Midbrain (tissue), 1 donor: ENCODE measurements at places on chromosomes 2 and 18.

DNA sequence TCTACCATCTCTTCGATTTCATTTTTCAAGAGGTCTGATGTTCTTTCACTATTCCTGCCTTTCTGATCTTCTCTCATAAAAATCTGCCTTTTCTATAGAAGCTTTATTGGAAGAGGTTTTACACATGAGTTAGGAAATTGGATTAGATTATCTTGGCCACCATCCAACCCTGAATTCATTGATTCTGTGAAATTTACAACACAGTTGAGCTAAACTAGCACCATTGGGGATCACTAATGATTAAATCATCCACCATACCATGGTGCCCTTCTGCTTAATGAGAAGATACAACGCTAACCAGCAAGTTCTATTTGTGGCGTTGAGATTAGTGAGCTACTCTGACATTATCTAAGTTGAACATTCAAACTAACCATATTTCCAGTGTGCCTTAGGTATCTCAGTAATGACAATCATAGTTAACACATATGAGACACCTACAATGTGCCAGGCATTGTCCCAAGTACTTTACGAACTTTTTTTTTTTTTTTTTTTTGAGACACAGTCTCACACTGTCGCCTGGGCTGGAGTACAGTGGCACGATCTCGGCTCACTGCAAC is 17.3 kb upstream of the LBH start:
- DNase-seq, result no peak

DNA sequence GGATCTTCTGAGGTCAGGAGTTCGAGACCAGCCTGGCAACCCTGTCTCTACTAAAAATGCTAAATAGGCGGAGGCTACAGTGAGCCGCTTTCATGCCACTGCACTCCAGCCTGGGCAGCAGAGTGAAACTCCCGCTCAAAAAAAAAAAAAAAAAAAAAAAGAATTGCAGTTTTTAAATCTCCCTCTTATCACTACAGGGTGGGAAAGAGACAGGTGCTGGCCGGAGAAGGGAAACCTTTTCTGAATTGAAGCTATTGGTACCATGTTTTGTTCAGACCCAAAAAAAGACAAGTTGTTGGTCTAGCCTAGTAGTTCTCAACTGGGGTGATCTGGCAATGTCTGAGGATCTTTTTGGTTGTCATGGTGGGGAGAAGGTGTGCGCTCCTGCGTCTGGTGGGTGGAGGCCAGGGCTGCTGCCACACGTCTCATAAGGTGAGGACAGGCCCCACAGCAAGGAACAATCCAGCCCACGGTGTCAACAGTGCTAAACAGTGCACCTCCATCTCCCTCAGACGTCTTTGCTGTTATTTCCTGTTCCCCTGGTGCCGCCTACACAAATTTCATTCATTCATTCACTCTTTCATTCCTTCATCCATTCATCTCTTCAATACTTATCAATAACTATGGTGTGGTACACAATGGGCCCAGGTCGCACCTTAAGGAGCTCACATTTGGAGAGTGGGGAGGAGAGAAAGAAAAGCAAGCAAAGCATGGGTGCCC is 28.8 kb upstream of the ODC1 start:
- DNase-seq, result no peak

GRCh38 chr18:23144640-23145039 is 9.4 kb downstream of the CABLES1 start:
- DNase-seq, result no peak

DNA sequence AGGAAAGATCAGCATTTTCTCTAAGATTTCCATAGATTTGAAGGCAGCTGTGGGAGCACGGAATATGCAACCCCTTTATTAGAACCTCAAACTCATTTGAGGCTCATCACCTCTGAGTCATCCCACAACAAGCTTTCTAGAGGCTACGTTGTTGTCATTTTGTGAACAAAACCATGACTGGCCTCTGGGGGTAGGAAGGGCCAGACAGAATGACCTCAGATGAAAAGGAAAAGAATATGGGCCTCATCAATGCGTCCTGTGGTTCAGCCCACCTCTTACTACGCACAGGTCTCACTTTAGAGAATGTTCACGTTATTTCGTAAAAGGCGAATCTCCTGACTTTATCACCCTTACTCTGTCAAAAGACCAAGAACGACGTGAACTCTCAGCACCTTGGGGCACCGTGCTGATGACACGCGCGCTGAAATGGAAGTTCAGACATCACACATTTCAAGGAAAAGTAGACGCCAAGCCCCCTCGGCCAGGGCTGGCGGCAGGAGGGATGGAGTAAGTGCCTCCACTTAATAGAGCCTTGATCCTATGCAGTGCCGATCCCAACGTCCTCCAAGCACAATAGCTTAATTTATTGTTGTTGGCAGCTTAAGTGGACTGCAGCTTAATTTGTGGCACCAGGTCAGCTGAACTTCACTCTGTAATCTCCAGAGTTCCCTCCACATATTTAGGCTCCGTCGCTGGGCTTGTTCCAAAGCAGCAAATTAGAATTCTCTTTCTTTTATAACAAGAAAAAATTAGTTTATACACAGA is 208.3 kb downstream of the EIPR1 start:
- no peak for DNase-seq

DNA sequence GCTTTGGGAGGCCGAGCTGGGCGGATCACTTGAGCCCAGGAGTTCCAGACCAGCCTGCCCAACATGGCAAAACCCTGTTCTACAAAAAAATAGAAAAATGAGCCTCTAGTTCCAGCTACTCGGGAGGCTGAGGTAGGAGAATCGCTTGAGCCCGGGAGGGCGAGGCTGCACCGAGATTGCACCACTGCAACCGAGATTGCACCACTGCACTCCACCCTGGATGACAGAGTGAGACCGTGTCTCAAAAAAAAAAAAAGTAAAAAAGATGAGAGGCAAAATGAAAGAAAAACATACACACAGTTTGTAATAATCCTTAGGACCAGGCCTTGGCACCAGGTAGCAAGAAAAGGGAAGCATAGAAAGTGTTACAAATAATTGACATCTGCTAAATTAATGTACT is 22.0 kb downstream of the RBM43 start:
- DNase-seq, result no peak

DNA sequence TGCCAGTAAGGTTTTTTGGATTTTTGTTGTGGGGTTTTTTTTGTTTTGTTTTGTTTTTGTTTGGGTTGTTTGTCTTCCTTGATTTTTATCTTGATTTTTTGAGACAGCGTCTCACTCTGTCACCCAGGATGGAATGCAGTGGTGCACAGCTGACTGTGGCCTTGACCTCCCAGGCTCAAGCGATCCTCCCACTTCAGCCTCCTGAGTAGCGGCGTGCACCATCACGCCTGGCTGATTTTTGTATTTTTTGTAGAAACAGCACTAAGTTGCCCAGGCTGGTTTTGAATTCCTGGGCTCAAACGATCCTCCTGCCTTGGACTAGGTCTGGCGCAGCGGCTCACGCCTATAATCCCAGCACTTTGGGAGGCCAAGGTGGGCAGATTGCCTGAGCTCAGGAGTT is 16.4 kb downstream of the MPPE1 start:
- DNase-seq, result no peak

GRCh38 chr2:188897096-188897495 is 77.1 kb upstream of the COL3A1 start:
- no peak for DNase-seq

DNA sequence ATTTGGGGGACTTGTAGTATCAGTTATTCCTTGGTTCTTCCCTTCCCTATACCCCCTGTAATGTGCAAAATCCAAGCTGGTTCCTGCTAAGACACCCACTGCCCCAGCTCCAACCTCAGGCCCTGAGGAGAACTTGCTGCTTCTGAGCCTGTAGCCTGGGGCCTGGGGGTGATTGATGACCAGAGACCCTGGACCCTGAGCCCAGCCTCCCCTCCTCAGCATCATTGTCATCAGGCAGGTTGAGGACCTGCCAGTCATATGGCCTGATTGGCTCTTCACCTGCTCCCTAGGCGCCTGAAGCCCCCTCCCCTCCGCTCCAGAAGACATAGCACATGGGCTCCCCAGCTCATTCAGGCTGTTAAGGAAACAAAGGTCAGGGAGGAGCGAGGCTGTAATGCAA is 73.8 kb upstream of the YWHAQ start:
- DNase-seq, result no peak

GRCh38 chr18:37778417-37779165 is 213.0 kb upstream of the CELF4 start:
- DNase-seq, result peak; percentile 76

DNA sequence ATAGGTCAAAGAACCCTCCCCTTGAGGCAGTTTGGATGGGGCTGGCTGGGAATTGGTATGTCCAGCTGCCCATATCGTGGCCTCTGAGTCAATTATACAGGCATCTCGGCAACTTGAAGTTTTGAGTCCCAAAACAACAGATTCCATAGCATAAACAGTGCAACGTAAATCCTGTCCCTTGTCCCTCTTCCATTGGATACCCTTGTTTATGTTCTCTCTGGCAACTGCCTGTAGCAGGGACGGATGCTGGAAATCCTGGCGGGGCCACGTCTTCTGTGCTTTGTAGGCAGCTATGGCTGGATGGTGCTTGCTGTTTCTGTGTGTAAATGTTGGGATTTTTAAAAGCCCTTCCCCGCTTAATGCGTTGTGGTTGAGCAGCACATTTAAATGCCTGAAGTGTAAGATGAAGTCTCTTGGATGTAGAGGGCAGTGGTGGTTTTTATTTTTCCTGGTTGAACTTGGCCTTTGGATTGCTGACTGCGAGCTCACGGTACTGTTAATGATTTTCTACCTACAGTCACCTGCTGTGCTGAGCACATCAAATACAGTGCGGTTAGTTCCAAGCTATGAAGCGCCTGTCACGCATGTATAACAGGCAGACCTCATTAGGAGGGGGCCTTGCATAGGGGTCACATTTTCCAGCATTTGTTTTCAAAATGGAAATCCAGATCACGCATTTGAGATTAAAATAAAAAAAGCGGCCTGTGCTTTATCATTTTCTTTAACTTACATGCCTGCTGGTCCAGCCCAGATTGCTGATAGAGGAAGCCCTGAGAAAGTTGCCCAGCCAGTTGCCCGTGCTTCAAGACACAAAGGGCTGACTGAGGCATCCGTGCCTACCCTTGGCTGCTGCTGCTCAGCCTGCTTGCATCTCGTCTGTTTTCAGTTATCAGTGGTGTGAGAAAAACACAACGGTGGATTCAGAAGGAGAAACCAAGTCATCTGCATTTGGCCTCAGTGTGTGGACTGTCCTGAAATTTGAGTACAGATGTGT is 84.7 kb downstream of the NEDD4L start:
- DNase-seq, result no peak

- DNase-seq, result peak; percentile 13
Observed at GRCh38 chr18:5975111-5976002, 80.0 kb upstream of the TMEM200C start.

DNA sequence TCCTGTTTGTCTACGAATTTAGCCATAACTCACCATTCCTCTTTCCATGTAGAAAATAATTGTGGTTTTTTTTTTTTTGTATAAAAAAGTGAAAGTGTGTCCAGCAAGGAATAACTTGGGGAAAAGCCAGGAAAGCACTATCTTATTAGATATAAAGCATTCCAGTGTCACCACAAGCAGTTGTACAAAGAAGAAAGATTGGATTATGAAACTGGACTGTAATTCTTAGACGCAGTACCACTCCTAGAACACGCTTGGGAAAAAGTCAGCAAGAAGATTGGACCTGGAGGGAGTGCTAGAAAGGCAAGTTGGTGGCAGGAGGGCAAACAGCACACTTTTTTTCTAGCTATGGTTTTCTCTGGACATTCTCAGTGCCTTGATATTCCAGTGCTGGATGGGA is 186.7 kb downstream of the PARD3B start:
- no peak for DNase-seq

DNA sequence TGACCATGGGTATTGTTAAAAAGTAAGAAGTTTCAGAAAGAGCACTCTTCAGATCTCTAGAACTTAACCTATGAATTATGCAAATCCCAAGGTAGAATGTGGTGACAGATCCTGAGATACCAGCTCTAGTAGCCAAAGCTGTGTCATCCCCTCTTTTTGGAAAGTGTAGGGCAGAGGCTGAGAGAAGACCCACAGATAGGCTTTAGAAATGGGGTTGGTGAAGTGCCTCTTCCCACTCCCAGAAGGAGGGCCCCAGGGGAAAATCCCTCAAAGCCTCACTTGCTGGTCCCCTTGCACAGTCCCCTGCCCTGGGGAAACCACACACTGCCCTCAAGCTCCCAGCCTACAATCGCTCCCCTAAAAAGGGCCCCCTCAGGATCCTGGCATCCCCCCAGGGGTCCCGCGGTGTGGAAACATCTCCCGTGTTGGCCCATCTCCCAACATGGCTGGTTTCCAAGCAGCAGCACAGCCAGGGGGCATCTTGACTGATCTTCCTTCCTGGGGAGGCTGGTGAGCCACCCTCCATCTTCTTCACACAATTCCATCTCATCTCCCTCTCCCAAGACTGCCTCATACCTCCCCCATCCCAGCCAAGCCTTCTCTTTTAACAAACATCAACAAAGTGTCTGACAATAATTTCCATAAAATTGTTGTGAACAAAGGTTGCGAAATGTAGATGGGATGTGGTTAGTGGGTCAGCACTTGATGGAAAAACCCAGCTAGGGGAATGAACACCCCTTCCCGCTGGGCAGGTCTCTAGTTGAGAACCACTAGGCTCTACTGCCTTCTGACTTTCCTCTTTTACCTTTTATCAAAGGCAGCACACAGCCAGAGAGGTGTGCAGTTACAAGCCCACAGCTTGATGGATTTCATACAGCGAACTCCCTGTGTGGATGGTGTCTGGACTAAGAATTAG is 25.1 kb downstream of the MAL start:
- no peak for DNase-seq

GRCh38 chr2:238238311-238238765 is 1.5 kb downstream of the HES6 start:
- no peak for DNase-seq

DNA sequence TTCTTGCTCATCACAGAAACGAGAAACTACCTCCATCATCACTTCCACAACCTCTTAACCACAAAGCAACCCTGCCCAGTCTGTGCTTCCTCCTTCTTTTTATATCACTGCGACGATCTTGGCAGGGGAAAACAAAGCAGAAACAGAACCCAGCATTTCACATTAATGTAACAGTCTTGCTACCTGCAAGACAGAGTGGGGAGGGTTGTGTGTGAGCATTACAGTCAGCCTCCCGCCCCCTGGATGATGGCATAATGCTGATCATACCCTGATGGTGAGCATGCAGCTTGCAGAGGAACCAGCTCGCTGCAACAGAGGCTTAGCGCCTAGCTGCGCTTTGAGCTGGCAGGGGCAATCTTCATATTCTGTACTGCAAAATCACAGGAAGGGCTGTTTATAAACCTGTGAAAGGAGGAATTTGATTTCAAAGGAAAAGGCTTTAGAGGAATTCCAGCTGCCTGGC is 376.1 kb downstream of the IRS1 start:
- DNase-seq, result peak; percentile 17

- no peak for DNase-seq
Observed at GRCh38 chr2:182941121-182941722, 74.8 kb upstream of the FRZB start.

GRCh38 chr18:12803069-12803936 is 80.7 kb downstream of the PTPN2 start:
- DNase-seq, result no peak

- no peak for DNase-seq
Observed at GRCh38 chr2:66481100-66481549, 46.2 kb downstream of the MEIS1 start.

GRCh38 chr18:66560094-66560493 is 43.8 kb downstream of the CDH19 start:
- DNase-seq, result peak; percentile 60
